ENCODE measurements at places on chromosomes 2 and 18. TPM values are rescaled to one million over a fixed set of nuclear protein-coding genes. Genes with fewer than 3 reads are reported as not detected.

RASGRP3 gene
- total RNA-seq: 3.3 TPM

MYO5B gene
- total RNA-seq: 0.07 TPM

GNAL gene
- total RNA-seq: 0.40 TPM

SH3RF3 gene
- 0.47 TPM for total RNA-seq

SPC25 gene
- 22.8 TPM for total RNA-seq

UGT1A8 gene
- total RNA-seq: not detected

UCN gene
- 1.9 TPM for total RNA-seq

ELOA2 gene
- total RNA-seq: not detected

SAG gene
- not detected for total RNA-seq

FEV gene
- not detected for total RNA-seq

CRYGD gene
- not detected for total RNA-seq

ANTXR1 gene
- 0.09 TPM for total RNA-seq

RNF152 gene
- 0.92 TPM for total RNA-seq

TWIST2 gene
- not detected for total RNA-seq

TANC1 gene
- total RNA-seq: 0.33 TPM

OTOS gene
- total RNA-seq: not detected

RAB17 gene
- total RNA-seq: not detected

C1QL2 gene
- total RNA-seq: not detected

CRACDL gene
- total RNA-seq: 0.12 TPM

ABHD1 gene
- total RNA-seq: 0.23 TPM

MATN3 gene
- total RNA-seq: not detected

RAB31 gene
- not detected for total RNA-seq

CYTIP gene
- 321 TPM for total RNA-seq

CDK15 gene
- total RNA-seq: not detected

GREB1L gene
- not detected for total RNA-seq

L3MBTL4 gene
- total RNA-seq: 0.26 TPM

RNF125 gene
- total RNA-seq: 32.6 TPM

SPHKAP gene
- total RNA-seq: not detected

TTLL4 gene
- total RNA-seq: 71.2 TPM

PSMD14 gene
- total RNA-seq: 113 TPM

ERICH2 gene
- total RNA-seq: not detected

SERPINB12 gene
- not detected for total RNA-seq

FAM237A gene
- total RNA-seq: not detected

EVX2 gene
- not detected for total RNA-seq

AKAIN1 gene
- not detected for total RNA-seq

PLGLB1 gene
- 0.85 TPM for total RNA-seq

CHMP3 gene
- 29.0 TPM for total RNA-seq

MIB1 gene
- 36.7 TPM for total RNA-seq

IL1R1 gene
- total RNA-seq: 1.7 TPM

CFAP53 gene
- 0.38 TPM for total RNA-seq

COL4A4 gene
- not detected for total RNA-seq

ST8SIA5 gene
- not detected for total RNA-seq

ITPRIPL1 gene
- 51.4 TPM for total RNA-seq

DYSF gene
- total RNA-seq: not detected

ALS2 gene
- 11.3 TPM for total RNA-seq

KYNU gene
- not detected for total RNA-seq

WNT6 gene
- total RNA-seq: not detected

RNASEH1 gene
- 27.8 TPM for total RNA-seq

IL36RN gene
- not detected for total RNA-seq

DSG3 gene
- total RNA-seq: not detected

ZNF532 gene
- total RNA-seq: 1.0 TPM

SLC39A6 gene
- 51.5 TPM for total RNA-seq

C2orf15 gene
- total RNA-seq: 0.26 TPM

MOGAT1 gene
- total RNA-seq: not detected

REG1B gene
- not detected for total RNA-seq

UGT1A9 gene
- not detected for total RNA-seq

Data from activated CD4-positive, alpha-beta T cell treated with anti-CD3 and anti-CD28 coated beads, Interleukin-2, amount 10 ng/mL, durations not matched to agents 24 days and 14 days (primary cell).